ENCODE measurements at places on chromosomes 11 and 22. TPM values are rescaled to one million over a fixed set of nuclear protein-coding genes. Genes with fewer than 3 reads are reported as not detected.

Gene OR4D6
- not detected for total RNA-seq

- DNase-seq = no peak
Observed at GRCh38 chr22:31083923-31084810, 3.0 kb downstream of the SMTN start.

- no peak for DNase-seq
Observed at GRCh38 chr11:128232588-128232987, 354.8 kb downstream of the ETS1 start.

Gene OR10A2
- total RNA-seq = not detected

Gene MOGAT2
- total RNA-seq = not detected

DNA sequence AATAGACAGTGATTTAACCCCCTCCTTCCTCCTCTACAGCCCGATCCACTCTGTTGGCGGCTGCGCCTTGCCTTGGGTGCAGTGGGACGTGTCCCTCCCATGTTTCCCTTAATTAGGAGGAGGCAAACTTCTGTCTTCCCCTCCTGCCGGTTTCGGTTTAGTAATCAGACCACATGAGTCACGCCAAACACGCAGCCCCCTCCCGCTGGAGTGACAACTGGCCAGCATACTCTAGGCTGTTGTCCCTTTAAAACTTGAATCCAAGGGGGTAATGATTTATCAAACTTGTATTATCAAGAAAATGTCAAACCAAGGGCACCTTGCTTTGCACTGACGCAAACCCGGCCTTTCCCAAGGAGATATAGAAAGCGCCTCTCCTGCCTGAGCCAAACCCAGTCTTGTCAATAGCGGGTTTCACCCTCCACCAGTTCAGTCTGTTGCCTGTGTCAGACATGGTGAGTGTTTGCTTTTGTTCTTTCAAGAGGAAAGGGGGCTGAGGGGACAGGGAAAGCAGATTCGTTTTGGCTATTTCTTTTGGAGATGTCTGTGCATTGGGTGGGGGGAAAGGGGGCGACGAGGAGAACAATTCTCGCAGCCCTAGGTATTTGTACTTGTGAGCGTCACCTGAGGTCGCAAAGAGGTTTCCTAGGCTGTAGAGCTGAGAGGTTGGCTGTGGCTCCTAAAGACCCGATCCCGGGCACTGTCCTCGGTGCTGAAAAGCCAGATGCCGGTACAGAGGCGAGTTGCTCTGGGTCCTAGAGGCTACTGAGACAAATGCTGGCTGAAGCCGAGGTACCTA, at the start of gene SLC6A5:
Gene SLC6A5, plus strand, starts transcription at position 388 of the 799 bp plus-strand sequence. Its CDS starts 65 bp downstream, at position 453.
- DNase-seq = peak; percentile 83

Gene EHF
- total RNA-seq = 18.6 TPM

DNA sequence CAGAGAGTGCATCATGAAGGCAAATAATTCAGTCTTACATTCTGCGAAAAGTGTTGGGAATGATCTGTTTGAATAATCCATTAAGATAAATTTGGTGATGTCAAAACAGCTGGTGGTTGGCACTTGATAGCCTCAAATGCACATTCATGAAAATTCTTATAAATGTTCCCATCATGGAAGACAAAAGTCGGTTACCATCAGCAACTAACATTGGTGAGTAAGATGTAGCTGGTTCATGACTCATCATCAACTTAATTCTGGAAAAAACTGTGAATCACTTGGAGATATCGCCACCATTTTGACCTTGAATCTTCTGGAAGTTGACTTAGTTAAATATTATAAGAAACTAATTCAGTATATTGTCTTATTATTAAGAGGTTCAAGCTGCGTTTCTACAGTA, 11.2 kb downstream of the CRYBB1 start:
- DNase-seq = no peak

DNA sequence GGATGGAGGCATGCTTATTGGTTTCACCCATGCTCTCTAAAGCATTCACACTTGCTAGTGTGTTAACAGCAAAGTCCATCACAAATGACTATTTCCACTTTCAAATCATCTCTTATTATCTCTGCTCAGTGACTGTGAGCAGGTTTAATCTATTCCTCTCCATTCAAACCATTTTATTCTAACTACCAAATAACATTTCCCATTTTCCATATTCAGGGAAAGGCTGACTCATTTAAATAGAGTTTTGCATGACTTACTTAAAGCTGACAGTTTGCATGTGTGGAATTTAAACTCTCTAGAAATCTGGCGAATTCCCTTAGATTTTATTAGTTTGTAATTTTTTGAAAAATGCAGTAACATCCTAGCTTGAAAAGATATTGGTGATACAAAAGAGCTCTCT, 615.7 kb upstream of the LRRC4C start:
- no peak for DNase-seq

GRCh38 chr11:95780544-95780943, 9.0 kb downstream of the FAM76B start:
- DNase-seq = no peak

Gene CFAP300
- 1.2 TPM for total RNA-seq

GRCh38 chr11:5349550-5349949, 1.8 kb upstream of the OR51B6 start:
- no peak for DNase-seq

GRCh38 chr11:113286509-113287497, 27.6 kb upstream of the TTC12 start:
- DNase-seq = no peak

DNA sequence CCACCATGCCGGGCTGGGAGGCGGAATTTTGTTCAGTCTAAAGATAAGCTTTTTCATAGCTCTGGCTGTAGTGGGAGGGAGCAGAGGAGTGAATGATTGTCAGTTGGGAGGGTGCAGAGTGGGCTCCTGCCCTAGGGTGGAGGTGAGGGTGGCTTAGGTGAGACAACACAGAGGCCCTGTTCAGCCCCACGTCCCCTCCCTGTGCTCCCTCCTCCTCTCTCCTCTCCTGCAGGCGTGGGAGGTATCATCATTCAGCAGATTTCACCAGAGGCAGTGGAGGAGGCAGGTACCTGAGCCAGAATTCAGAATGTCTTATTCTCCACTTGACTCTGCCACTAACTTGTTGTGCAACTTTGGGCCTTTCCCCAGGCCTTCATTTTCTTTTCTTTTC, 1.7 kb upstream of the THRSP start:
- no peak for DNase-seq

DNA sequence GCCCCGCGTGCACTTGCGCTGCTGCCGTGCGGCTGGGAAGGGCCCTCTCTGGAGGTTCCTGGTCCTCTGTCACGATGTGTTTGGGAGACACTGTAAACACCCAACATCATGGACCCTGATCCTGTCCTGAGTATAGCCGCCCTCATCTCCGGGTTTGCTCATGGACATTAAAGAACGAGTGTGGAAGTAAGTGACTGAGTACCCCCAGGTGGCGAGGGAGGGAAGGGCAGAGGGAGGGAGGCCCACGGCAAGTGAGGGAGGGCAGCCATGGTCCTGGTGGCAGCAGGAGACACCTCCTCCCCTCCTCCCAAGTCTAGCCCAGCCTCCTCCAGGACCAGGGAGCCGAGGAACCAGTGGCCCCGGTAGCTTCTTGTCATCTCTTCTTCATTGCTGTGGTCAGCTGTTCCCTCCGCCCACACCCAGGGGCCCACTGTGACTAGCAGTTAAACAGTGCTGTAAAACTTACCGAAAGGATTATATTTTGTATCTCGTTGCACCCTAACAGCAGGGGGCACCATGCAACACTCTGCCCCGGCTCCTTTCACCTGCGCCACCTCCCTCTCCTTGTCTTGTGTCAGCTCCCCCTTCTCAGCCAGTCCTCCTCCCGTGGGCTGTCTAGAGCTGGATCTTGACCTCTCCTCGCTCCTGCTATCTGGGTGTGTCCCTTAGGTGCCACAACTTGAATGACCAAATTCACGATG, 566.5 kb upstream of the B3GAT1 start:
- no peak for DNase-seq

DNA sequence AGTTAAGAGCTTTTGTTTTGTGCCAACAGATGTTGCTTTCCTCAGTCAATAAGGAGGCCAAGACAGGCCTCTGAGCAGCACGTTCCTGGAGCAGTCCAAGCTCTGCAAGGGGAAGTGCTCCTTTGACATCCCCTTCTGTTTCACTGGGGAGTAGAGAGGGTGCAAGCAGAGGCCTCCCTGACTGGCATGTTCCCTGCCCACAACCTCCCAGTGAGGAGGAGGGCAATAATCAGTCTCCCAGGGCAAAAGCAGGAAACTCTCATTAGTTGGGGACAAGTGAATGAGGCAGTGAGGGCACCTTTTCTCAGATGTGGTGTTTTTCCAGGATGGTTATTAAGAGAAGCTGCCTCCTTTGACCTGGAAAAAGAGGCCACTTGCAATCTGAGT, 79.5 kb upstream of the ZBED5 start:
- DNase-seq = no peak

DNA sequence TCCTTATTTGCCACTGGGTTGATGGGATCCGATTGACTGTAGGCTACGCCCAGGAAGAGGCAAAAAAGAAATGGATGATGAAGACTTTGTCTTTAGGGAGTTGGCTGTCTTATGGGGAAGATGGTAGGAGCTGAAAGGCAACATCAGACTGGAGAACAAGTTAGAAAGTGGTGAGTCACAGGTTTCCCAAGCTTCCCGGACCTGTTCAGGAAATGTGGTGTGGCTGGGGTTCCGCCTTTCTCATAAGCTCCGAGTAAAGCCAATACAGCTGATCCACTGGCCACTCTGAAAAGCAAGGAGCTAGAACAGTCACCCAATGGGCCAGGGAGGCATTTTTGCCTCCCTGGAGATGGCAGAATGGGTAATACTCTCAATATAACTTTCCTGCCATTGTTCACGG, 194.5 kb downstream of the SNX19 start:
- no peak for DNase-seq

- DNase-seq = no peak
Observed at GRCh38 chr11:975827-976226, 50.2 kb downstream of the AP2A2 start.

Gene CLDN5
- total RNA-seq = not detected

GRCh38 chr11:19553683-19554333, 158.8 kb upstream of the NAV2 start:
- peak; percentile 77 for DNase-seq

GRCh38 chr11:14112721-14113120, 150.2 kb downstream of the SPON1 start:
- no peak for DNase-seq

DNA sequence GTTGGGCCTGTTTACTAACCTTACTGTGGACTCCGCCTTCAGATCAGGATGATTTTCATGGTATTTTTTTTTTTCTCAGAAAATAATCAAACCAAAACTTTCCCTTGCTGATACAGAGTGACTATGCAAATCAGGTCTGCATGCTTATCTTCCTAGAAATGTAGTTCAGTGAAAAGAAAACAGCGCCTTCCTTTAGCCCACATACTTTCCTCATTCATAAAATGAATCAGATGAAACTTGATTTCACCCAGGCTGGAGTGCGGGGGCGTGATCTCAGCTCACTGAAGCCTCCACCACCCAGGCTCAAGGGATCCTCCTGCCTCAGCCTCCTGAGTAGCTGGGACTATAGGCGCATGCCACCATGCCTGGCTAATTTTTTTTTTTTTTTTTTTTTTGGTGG, 26.0 kb downstream of the ZNRF3 start:
- no peak for DNase-seq

DNA sequence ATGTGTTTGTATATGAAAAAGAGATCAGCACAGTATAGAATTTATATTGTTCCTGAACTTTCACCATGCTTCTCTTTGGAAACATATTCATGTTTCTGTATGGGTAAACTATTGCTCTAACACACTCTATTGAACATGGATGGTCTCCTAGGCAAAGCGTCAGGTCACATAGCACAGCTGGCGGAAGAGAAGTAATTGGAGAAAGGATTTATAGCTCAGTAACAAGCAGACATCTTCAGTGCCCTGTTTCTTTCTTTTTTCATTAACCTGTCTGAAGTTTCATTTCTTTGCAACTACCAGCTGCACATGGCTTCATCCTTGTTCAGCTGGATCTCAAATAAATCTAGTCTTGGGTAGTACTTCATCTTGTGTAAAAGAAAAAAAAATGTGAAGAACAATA, 84.4 kb upstream of the TRPC6 start:
- no peak for DNase-seq

GRCh38 chr22:30244066-30244465, 2.5 kb downstream of the LIF start:
- no peak for DNase-seq

DNA sequence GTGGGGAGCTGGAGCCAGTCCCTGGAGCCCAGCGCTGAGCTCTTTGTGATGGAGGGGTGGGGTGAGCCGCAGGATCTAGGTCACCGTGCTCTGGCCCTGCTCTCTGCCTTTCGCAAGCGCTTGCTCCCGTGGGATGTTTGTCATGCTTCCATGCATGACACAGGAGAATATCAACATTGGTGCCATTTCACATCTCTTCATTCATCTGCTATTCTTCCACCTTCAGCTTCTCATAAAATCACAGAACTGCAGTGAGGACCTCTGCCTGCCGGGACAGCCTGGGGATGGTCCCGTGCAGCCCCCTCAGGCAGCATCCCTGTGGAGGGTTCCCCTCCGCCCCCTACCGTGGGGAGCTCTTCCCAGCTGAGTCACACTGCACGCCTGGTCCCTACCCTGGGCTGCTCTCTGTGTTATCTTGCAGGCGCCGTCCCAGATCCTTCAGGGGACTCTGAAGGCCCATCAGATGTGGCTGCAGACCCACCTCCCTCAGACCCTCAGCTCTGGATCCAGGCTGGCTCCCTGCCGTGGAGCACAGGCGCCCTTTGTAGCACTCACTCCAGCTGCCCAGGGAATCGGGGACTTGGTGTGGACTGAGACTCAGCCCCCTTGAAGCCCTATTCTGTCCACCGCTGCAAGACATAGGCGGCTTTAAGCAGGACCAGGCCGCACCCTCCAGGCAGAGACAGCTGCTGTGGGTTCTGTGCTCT, 5.1 kb upstream of the SEPTIN5 start:
- DNase-seq = no peak
